Psoas muscle (tissue), 8 donors: ENCODE measurements at places on chromosomes 1 and 21. TPM values are rescaled to one million over a fixed set of nuclear protein-coding genes. Genes with fewer than 3 reads are reported as not detected.

DNA sequence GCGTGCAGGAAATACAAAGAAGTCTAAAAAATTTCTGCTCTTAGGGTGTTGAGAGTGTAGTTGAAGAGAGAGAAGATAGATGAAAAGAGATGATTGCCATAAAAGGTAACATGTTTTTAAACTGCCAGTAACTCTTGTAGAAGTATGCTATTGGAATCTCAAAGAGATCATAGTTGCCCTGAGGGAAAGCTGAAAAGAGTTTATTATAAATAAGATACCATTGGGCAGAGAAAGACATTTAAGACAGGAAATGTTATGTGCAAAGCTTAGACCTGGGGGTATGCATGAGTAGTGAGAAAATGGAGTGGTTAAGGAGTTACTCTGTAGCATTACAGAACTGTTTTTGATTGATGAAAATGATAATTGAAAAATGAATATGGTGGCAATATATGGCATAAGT is 17.6 kb downstream of the GABPA start:
- no peak for DNase-seq

DNA sequence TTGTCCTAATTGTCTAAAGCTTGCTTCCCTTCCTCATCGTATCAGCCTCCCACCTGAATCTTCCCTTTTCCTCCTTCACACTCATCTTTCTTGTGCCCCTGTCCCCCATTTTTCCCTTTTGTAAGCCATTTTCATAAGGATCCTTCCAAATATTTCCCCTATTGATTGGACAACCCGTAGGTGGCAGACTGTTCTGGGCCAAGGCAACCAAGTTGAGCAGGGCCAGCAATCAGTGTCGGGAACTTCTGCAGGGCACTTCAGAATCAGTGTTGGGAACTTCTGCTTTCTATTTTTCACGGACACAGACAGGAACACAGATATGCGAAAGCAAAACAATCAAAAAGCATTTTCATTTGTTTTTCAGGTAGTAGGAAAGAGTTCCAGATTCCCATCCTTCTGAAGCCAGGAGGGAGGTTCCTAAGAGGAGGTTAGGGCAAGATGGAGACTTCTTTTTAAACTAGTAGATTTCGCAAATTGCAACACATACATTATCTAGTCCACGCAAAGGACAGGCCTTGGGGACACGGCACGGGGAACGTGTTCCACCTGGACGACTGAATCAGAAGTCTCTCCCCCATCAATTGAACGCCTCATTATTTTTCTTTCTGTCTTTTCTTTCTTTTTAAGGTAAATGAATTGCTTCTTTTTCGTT is 691 bp upstream of the MPZL1 start:
- no peak for DNase-seq

DNA sequence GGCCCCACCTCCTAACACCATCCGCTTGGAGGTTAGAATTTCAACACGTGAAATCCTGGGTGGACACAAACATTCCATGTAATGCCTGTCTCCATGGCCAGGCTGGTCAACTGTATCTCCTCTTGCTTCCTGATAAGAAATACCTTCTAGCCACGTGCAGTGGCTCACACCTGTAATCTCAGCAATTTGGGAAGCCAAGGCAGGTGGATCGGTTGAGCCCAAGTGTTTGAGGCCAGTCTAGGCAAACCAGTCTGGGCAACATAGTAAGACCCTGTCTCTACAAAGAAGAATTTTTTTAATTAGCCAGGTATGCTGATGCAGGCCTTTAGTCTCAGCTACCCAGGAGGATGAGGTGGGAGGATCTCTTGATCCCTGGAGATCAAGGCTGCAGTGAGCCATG is 58.3 kb upstream of the GALNT2 start:
- no peak for DNase-seq

DNA sequence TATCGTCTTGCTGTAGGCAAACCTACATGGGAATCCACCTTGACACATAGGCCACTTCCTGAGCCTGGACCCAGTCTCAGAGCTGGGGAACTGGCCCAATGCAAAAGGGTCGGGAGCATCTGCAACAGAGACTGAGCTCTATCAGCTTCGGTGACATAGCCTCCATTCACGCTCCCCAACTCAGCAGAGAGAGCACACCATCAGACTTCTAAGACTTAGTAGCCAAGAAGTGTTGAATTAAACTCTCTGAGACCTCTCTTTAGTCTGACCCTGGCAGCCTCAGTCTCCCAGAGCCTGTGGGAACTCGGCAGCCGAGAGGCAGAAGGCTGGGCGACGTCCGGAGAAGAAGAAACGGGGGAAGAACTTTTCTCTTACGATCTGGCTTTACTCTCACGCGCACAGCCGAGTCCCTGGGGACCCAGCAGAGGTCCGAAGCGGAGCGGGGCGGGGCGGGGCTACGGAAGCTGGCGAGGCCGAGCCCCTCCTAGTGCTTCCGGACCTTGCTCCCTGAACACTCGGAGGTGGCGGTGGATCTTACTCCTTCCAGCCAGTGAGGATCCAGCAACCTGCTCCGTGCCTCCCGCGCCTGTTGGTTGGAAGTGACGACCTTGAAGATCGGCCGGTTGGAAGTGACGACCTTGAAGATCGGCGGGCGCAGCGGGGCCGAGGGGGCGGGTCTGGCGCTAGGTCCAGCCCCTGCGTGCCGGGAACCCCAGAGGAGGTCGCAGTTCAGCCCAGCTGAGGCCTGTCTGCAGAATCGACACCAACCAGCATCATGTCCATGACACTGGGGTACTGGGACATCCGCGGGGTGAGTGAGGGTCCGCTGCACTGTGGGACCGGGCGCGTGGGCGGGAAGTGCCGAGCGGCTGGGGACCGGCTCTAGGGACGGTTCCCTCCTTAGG is at the start of gene GSTM4:
GSTM4 (plus strand) TSS at position 485 of the 905 bp plus-strand sequence; CDS start at position 776, 291 bp downstream.
- DNase-seq, result peak; percentile 95

DNA sequence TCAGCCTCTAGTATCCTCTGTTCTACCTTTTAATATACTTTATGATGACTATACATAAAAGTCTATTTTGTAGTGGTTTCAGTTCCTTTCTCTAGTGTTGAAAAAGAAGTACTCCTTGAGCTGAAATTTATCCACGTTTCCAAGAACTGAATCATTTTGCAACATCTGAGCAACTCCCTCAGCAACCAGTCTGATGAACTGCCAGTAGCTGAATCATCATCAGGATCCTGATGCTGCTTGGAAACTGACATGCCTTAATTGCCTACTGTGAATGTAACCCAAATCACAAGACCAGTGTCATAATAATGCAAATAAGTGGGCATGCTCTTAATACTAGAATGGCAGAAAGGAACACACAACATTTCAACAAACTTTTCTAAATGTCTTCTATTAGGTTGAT is 103.3 kb downstream of the CYYR1 start:
- DNase-seq, result no peak

The OR2W3 gene
- not detected for polyA plus RNA-seq
